ENCODE measurements at places on chromosomes 12 and 14.

DNA sequence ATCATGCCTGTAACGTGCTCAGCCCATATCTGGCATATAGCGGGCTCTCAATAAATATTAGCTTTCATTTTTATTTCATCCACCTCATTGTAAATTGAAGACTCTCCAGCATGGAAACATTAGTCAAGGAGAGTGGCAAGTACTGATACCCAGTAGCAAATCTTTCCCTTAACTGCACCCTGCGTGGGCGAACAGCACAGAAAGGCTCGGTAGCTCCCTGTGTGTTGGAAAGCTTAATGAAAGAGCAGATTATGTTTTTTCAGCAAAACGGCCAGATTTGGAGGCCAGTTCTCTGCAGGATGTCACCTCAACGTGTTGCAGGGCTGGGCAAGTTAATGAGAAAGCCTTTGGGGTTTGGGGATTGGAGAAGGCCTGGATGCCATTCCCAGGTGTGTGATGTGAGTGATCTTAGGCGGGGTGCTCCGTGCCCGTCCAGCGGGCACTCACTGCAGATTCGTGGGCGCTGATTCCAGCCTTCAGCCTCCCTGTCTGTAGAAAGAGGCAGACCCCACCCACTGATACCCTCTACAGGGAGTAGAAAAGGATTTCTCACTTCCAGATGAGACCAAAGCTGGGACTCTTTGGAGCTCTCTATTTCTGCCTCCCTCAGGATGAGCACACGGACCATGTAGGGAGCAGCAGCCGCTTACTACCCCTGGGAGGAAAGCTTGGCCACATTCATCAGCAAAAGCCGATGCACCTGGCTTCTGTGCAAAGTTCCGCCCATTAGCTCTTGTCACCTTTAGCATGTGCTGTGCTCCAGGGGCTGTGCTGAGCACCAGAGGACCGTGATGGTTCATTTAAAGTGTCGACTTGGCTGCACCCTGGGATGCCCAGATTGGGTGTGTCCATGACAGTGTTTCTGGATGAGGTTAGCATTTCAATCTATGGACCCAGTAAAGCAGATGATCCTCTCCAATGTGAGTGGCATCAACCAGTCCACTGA is 29.1 kb downstream of the C14orf132 start:
- DNase-seq: no peak

DNA sequence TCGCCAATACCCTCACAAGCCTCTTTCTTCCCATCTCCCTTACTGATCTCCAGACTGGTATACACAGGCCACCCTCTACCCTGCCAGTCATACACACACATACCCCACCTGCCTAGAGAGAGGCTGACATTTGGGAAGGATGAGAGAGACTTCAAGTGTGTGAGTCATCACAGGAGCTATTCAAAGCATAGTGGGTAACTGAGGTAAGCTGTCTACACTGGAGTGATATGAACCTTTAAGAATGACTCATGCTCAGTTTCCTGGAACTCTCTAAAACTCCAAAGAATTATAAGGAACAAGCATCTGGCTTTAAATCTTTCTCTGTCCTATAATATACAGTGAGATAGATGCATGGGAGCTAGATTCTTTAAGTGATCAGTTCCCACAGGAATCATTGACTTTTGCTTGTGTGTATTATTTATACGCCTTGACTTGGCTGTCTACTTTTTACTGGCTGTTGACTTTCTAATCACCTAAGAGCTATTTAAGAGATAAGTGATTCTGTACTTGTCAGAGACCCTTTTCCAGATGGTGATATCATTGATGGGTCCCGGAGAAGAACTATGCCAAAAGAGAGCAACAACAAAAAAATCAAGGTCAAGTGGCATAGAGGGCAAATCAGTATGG is 5.8 kb downstream of the IGF1 start:
- peak; percentile 66 for DNase-seq

DNA sequence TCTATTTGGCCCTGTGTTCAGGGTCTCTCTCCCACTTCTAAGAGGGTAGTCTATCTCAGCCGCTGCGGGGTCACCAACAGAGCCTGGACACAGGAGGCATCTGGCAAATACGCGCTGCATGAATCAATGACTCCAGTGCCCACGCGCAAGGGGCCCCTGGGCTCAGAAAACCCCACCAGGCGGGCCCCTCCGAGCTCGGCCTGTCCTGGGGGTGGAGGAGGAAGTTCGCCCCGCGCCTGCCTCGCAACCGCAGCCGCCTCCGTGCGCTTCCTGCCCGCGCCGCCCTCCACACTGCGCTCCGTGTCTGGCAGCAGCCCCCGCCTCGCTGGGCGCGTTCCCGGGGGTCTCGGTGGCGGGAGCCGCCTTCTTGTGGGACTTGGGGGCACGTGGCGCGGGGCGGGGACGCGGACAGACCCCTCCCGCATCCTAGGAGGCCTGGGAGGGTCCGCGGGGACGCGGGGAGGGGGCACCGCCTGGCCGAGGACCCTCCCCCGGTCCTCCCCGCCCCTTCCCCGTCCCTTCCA is 811 bp upstream of the FBRSL1 start:
- peak; percentile 75 for DNase-seq

GRCh38 chr14:58774531-58774930 is 136.8 kb downstream of the DACT1 start:
- DNase-seq: no peak

DNA sequence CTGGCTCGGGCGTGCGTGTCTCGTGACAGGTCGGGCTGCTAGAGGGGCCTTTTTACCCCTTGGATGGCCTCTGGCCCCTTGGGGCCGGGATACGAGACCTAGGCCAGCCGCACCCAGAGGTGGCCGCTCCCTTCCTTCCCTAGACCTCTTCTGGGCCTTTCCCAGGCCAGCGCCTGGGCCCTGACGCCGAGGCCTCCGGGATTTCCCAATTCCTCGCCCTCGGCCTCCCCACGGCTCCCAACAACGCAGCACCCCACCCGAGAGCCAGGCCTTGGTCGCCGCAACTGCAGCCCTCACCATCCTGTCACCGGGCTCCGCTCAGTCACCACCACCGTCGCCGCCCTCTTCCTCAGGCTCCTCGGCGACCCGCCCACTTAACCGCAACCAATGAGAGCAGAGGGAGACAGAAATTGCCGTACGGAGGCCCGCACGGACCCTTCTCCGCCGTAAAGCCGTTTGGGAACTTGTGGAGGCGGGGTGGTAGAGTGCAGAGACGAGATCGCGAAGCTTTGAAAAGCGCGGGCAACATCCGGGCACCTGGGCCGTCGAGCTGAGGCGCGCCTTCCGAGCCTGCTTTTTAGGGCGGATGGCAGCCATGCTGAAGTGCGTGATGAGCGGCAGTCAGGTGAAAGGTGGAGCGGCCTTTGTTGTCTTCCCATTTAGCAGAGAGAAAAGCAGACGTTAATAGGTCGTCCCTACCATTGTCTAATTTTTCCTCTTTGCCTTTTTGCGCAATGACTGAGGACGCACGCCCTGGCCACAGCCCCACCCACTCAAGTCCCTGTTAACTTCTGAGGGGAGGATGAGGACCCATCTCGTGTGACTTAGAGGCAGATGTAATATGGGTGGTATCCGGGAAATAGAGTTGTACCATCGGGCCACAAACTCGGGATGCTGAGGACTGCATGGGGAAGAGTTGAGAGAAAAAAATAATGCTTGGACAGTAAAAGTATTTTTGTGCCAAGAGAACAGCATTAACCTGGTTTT is at the start of the genes RAD9B and VPS29:
TSS of gene RAD9B (plus strand) at position 580 of the 987 bp plus-strand sequence. CDS start at position 587, 7 bp downstream.
TSS of gene VPS29 (minus strand) at position 360 of the 987 bp plus-strand sequence. CDS start at position 300, 60 bp downstream.
- peak; percentile 98 for DNase-seq

DNA sequence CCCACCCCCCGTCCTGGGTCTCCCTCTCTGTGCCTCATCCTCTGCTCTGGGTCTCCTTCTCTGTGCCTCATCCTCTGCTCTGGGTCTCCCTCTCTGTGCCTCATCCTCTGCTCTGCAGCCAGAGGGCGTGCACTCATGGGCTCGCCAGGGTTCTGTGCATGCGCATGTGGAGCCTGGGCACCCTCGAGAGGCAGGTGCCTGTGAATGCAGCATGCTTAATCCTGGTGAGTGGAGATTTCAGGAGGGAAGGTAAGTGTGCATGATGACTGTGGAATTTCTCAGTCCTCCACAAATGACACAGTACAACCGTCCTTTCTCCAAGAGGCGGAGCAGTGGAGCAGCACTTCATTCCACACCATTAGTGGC is 65.2 kb downstream of the EP400 start:
- no peak for DNase-seq

DNA sequence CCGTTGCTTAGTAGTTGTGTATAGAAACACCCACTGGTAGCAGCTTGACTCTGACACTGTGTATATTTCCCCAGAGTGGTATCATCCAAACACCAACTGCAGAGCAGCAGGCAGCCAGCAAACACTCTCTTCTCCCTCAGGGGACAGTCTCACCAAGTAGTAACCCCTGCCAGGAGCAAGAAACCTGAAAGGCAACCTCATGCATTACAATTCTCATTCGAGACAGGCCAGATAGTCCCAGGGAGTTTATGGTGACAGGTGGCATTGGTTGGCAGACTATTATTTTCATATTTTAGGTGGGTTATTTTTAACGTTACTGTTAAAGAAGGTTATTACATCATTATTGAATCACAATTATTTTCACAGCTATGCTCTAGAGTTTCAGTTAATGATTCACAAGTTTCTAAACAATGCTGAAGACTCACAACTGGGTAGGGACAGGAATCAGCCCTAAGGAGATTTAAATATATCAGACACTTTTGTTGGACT is 222.8 kb downstream of the EGLN3 start:
- no peak for DNase-seq

- DNase-seq: no peak
These were observed 56.0 kb downstream of the ISCA2 start for GRCh38 chr14:74549588-74549987.

DNA sequence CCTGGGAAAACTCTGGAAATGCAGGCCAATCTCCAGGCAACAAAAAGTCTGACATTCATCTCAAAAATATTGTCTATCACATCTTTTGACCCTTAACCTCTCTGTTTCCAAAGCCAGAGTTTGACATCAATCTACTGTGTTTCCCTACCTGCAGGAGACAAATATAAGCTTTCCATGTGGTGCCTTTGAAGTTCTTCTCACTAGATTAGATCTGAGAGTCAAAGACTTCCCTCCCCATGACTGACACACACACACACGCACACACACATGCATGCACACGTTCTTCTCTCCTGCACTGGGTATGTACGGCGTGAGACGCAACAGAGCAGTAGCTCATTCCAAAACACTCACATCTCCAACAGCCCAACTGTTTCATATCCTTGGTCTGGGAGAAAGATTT is 8.1 kb upstream of the ITPR2 start:
- DNase-seq: no peak

- DNase-seq: no peak
These were observed 56.4 kb downstream of the CMKLR1 start for GRCh38 chr12:108282676-108283075.

DNA sequence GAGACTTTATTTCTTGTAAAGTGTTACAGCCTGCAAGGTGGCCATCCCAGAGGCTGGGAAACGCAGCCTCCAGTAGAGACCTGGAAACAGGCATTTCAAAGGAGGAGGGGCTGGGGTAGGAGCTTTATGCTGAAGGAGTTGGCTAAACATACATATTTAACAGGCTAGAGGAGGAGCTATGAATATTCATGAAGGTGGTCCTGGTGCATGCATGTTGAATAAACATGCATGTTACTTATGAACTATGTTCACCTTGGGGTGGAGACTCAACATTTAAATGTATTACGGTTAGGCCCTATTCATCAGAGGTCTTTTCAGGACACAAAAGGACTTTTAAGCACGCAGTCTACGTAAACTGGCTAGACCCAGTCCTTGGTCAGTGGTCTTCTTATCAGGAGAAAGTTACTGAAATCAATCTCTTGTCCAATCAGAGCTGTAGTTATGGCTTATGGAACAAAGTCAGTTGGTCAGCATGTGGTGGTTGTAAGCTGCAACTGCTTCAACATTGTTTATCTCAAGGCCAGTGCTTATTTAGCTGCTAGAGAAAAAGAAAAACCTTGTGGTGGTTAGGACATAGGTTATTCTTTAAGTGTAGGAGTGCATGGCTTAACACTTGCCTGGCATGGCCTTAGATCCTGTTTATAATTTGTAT is 11.4 kb upstream of the ARF6 start:
- no peak for DNase-seq

- DNase-seq: no peak
These were observed 30.4 kb downstream of the FBXO34 start for GRCh38 chr14:55301437-55302121.

GRCh38 chr12:130086248-130086647 is 76.0 kb upstream of the FZD10 start:
- DNase-seq: no peak

GRCh38 chr14:60760644-60761364 is 26.2 kb downstream of the MNAT1 start:
- no peak for DNase-seq

DNA sequence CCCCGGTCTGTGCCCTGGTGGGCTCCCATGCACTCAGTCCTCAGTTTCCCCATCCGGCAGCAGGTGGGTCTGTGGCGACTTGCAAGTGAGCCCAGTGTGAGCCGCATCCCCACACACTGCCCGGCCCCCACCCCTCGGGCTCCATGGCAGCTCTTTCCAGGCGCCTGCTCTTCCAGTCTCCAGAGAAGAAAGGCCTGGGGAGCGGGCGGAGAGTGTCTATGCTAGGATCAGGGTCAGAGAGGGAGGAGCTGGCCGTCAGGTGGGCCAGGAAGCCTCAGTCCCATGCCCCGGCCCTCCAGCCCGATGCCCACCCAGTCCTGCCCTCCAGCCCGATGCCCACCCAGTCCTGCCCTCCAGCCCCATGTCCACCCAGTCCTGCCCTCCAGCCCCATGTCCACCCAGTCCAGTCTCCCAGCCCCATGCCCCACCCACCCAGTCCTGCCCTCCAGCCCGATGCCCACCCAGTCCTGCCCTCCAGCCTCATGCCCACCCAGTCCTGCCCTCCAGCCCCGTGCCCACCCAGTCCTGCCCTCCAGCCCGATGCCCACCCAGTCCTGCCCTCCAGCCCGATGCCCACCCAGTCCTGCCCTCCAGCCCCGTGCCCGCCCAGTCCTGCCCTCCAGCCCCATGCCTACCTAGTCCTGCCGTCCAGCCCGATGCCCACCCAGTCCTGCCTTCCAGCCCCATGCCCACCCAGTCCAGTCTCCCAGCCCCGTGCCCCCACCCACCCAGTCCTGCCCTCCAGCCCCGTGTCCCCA is 49.2 kb downstream of the FBRSL1 start:
- DNase-seq: no peak

DNA sequence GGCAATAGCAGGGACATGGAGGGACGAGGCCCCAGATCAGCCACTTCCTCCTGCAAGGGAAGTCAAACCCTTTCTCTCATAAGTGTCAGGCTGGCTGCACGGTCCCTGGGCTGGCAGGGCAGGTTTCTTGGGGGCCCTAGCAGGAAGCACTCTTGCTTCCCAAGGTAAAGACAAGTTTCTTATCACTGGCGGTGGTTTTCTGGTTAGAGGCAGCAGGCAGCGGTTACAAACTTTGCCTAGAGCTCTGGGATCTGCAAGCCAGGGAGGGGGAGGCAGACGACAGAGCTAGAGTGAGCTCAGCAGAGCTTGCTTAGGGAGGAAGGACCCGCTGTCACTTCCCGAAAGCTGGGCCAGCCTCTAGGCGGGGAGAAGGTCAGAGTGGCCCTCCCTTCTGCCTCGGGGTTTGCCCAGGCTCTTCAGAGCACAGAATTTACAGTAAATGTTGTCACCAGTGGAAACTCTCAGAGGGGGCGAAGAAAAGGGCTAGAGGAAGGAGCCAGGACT is 20.4 kb downstream of the BATF start:
- DNase-seq: peak; percentile 77

Measured in T-helper 2 cell (primary cell).